ENCODE measurements at places on chromosomes 12 and 14. TPM values are rescaled to one million over a fixed set of nuclear protein-coding genes. Genes with fewer than 3 reads are reported as not detected.

GRCh38 chr12:123696207-123696606, 15.9 kb upstream of the ATP6V0A2 start:
- no peak for DNase-seq

DNA sequence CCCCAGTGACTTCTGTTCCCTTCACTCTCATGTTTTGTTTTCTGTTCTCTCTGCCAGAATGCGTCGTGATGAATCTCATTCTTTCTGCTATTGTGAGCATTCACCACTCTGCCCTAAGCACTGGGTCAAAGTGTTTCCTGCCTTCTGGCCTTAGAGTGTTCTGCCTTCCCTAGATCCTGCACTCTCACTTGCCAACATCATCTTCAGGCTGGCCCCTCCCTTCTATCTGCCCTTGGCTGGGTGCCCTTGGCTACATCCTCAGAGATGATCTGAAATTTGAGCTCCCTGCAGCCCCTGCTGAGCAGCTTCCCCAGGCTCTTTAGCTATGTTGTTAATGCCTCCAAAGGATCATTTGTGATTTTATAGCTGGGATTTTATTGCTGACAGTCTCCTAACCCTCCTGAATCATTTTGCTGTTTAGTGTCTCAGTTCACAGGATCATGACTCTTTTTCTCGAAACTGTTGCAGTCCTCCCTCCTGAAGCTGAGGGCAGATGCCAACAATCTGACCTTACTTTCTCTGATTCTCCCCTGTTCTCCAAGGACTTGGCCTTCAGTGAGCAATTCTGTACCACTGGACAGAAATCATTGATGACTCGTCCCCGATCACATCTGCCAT, 4.5 kb downstream of the DHRS2 start:
- DNase-seq = peak; percentile 61

DNA sequence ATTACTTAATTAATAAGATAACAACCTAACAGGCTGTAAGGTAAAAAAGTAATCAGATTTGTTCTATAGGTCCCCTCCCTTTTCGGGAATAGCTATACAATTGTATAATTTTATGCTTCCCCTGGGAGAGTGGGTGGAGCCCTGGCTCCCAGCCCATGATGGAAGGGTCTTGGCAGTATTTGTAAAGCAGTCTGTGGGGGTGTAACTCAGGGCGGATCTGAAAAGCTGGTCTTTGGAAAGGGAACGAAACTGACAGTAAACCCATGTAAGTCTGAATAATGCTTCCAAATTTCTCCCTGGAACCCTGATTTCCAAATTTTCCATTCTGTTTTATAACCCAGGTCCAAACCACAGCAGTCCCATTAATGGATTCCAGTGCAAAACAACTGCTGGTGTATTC, 110.4 kb downstream of the DAD1 start:
- peak; percentile 47 for DNase-seq

- peak; percentile 62 for DNase-seq
Measured at GRCh38 chr14:32077081-32078022, at the start of gene ARHGAP5. TSS of gene ARHGAP5 (plus strand) at chr14:32077304. CDS start at chr14:32090670, 13,366 bp downstream.

DNA sequence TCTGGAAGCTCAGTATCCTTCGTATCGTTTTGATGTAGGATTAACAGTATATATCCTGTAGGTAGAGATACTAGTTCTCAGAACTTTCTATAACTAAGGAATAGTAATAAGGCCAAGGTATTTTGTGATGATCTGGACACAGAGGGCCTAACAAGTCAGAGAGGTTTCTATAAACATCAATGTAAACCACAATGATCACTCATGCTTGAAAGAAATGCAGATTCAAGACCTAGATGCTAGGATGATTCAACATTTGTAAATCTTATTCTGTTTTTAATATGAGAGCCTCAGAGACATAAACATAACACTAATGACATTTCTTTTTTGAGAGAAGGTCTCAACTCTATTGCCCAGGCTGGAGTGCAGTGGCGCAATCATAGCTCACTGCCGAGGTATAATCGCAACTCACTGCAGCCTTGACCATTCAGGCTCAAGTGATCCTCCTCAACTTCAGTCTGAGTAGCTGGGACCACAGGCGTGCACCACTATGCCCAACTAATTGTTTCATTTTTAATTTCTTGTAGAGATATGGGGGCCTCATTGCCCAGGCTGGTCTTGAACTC, 16.2 kb downstream of the SUPT16H start:
- no peak for DNase-seq

The TAS2R19 gene
- polyA plus RNA-seq = 1.9 TPM

Data from left kidney (tissue), 8 donors.